ENCODE measurements at places on chromosomes 6 and 20.

- DNase-seq: no peak
Observed at GRCh38 chr6:95802978-95803377, 212.8 kb upstream of the FUT9 start.

GRCh38 chr6:161038229-161039031, 46.9 kb downstream of the MAP3K4 start:
- DNase-seq: no peak

DNA sequence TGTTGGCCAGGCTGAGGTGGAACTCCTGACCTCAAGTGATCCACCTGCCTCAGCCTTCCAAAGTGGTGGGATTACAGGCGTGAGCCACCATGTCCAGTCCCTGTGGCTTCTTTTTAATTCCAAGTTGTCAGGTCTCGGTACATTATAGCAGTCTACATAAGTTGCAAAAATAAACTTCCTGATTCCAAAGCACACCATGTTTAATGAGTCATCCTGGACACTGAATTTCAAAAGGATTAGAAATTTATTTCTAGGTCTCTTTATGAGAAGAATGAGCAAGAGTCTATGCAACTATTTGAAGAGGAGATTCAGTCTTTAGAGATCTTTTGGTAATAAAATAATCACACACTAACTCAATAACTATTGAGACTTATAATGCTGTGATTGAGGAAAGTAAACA, 63.9 kb upstream of the MCHR2 start:
- no peak for DNase-seq

DNA sequence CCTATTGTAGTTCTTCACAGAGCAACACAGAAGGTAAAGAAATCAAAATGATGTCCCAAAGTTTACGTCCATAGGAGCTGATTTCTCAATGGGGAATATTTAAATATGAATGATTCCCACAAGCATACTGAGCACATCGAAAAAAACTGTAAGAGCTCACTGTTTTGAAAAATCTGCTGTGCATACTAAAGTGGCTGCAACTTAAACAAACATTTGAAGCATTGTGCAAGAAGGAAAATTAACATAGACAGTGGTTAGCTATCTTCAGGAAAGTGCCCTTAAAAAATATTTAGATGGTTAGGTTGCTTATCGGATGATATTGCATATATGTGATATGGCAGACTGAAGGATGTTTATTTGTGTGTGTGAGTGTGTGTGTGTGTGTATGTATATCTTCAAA, 747.6 kb downstream of the RFPL4B start:
- no peak for DNase-seq

DNA sequence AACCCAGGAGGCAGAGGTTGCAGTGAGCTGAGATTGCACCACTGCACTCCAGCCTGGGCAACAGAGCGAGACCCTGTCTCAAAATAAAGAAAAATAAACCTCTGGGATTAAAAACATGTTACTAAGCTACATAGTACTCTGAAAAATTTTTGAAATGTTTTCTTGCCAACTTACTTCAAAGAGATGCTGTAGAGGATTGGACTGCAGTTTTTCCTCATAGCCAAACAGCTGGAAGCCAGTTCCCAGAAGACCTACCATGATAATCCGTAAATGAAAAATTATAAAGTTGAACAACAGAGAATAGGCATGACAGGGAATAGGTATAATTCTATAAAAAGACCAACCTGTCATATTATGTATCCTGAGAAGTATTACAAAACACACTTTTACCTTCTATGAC, 48.0 kb downstream of the RARS2 start:
- no peak for DNase-seq

- no peak for DNase-seq
Observed at GRCh38 chr20:49888212-49889000, 26.9 kb downstream of the SPATA2 start.

- DNase-seq: no peak
Observed at GRCh38 chr6:168232062-168232461, 87.5 kb downstream of the DACT2 start.

DNA sequence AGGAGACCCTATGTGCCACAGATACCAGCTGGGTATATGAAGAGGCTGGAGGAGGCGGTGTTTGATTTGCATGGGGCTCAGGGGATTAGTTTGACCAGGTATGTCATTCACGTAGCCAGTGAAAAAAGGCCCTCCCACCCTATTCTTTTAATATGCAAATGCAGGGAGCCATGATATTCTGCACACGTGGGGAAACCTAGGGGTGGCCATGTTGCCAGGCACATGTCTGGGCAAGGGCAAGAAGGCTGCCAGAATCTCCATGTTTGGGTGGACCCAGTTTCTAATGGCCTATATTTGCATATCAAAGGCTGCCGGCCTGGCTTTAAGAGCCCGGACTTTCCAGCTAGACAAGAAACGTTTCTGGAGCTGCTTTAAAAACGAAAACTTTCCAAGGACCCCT, 60.4 kb downstream of the SOX4 start:
- no peak for DNase-seq

DNA sequence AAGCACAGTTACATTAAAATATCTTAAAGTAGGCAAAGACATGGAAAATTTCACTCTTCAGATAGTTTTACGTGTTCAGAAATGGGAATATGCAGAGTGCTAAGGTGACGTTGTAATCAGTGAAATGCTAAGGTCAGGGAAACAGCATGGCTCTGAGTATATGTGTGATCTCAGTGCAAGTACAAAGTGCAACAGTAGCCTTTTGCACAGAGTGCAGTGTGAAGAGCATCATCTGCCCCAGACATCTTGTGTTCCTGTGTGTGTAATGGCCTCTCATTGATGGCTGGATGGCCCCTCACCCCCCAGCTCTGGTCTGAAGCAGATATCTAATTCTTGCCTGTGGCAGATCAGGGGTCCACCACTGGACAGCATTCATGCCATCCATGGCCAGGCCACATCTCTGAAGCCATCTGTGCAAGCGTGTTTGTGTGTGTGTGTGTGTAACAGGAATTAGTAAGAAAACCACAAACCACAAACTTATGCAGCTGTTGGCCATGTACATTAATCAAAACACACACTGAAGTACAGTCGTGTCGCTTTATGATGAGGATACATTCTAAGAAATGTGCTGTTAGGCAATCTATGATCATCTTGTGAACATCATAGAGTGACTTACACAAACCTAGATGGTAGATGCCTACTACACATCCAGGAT, 165.1 kb downstream of the RALGAPA2 start:
- DNase-seq: no peak

DNA sequence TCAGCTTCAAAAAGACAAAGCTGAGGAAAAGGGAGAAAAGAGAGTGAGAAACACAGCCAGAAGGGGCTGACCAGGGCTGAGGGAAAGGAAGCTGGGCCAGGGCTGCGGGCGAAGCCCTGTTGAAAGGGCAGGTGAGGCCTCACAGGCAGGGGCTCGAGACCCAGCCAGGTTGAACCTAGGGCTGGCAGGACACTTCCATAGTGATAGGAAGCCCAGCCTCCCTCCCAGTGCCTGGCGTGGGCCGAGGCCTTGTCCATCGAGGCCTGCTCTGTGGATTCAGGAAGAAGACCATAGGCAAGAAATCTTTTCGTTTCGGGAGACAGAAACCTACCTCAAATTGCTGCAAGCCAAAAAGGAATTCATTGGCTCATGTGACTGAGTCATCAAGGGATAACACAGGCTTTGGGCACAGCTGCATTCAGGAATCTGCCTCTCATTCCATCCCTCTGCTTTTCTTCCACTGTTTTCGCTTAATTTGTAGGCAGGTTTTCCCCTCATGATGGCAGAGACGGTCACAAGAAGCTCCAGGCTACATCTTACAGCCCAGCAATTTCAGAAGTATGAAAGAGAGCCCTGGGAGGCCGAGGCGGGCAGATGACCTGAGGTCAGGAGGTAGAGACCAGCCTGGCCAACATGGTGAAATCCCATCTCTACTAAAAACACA, 311.1 kb upstream of the SULF2 start:
- DNase-seq: no peak

DNA sequence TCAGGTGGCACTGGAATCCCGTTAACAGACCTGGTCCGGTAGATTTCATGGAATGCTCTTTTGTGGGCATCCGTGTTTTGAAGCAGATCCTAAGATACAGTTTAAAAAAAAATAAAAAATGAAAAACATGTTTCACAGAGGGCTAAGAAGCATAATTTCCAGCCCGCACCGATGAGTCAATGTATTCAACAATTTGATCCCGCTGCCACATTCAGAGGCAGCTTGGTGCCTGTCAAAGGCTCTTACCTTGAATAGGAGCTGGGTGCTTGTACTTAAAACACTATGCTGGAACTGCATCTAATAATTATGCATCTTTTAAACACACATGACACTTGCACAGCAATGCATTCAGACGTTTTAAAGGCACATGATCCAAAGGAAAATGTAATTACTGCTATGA, 164.8 kb downstream of the SYNE1 start:
- no peak for DNase-seq

DNA sequence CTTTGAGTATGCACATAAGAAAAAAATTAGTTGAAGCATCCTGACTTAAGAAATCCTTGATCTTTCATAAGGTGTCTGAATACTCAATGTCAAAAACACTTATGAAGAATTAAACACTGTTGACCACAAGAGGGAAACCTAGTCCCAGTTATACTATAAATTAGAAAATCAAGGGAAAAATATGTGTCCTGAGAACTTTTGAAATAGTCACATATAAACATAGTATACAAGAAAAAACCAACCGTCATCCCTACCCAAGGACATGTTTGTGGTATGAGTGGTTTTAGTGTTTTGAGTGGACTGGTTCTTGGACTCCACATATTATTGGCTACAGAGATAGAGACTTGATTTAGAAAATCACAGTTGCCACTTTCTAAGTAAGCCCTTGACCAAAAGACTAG, 7.6 kb upstream of the HLA-DRA start:
- DNase-seq: no peak

GRCh38 chr20:20317621-20318364, 50.1 kb upstream of the INSM1 start:
- no peak for DNase-seq

DNA sequence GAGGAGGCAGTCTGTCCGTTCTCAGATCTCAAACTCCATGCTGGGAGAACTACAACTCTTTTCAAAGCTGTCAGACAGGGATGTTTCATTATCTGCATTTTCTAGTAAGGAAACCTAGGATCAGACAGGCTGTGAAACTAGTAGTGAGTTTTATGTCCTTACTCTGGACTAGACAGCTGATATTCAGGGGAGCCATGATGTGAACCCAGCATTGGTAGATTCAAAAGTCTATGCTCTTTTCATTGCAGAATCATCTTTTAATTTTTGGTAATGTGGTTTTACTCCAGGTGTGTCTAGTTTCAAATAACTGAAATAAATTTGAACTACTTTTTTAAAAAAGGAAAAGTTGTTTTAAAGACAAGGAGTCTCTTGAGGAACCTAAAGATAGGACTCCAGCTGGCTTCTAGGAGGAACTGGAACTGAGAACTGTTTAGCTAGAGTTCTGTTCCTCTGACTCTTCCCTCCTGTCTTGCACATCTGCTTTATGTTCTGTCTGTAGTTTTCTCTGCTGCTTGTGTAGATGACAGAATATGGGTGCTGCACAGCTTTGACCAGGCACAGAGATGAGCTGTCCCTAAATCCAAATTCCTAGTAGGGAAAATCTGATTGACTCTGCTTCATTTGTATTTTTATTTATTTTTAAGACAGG, 27.8 kb upstream of the RNF144B start:
- DNase-seq: no peak

DNA sequence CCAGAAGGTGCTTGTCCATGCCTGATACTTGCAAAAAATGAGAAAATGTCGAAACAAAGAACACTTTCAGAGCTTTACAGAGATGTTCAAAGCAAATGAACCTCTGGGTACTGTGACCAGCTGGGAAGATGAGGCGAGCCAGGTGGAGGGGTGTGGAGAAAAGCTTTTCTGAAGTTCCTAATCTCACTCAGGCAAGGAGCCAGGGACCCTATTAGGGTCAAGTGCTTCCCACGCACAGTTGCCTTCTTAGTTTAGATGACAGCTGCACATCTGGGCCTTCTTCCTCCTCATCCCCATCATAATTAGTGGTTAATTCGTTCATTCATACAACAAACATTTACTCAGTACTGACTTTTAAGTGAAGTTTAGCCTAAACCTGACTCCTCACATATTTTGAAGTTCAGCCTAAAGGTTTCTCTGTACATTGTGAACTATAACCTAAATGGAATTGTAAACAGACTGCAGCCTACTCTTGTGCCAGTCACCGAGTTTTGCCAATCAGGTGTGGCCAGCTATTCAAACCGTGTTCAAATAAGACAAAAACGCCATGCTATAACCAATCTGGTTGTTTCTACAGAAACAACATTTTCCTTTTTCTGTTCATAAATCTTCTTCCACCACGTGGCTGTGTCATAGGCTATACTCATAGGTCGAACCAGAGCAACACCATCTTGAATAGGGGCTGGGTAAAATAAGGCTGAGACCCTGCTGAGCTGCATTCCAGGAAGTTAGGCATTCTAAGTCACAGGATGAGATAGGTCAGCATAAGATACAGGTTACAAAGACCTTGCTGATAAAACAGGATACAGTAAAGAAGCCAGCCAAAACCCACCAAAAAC, 19.3 kb upstream of the AHCY start:
- no peak for DNase-seq

- no peak for DNase-seq
Observed at GRCh38 chr6:2773449-2773848, 8.3 kb downstream of the WRNIP1 start.

DNA sequence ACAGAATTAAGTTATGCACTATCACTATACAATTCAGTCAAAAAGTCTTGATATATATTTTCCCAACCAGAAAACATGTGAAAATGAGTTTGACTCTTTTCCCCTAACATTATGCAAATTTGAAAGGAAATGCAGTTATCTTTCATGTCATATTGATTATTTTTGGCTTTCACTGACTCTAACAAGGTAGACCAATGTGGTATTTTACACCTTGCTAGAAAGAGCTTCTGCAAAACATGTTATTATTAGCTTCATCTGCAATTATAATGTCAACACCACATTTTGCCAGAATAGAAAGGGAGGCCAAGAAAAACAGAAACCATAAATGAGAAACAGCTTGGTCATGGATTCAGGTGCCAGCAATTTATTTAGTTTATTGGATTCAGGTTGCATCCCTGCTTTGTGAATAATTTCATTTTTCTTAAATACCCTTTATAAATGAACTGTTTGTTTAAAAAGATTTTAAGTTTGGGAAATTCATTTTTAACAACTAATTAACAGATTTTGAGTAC, 226.1 kb upstream of the GJE1 start:
- DNase-seq: no peak

DNA sequence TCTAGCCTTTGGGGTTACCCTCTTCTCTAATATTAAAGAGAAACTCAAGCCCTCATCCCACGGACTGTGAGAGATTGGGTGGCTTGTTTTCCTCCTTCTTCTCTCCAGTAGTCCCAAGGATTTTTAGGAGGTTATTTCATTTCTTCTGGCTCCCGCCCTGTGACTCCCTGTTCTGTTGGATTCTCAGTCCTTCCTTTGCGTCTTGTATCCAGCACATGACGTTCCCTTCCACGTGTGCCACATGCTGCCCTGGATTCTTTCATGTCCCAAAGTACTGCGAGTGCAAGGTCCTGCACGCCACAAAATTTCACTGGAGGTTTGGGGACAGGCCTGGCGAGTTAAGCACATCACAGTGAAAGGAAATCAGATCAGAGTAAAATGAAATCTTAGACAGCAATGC, 213.4 kb downstream of the PACRG start:
- DNase-seq: no peak

Measured in T-helper 22 cell (primary cell).